ENCODE measurements at places on chromosomes 5 and 9.

GRCh38 chr5:72221541-72221940 is 98.5 kb downstream of the MRPS27 start:
- DNase-seq: no peak

GRCh38 chr5:51479840-51480239 is 96.6 kb downstream of the ISL1 start:
- no peak for DNase-seq

DNA sequence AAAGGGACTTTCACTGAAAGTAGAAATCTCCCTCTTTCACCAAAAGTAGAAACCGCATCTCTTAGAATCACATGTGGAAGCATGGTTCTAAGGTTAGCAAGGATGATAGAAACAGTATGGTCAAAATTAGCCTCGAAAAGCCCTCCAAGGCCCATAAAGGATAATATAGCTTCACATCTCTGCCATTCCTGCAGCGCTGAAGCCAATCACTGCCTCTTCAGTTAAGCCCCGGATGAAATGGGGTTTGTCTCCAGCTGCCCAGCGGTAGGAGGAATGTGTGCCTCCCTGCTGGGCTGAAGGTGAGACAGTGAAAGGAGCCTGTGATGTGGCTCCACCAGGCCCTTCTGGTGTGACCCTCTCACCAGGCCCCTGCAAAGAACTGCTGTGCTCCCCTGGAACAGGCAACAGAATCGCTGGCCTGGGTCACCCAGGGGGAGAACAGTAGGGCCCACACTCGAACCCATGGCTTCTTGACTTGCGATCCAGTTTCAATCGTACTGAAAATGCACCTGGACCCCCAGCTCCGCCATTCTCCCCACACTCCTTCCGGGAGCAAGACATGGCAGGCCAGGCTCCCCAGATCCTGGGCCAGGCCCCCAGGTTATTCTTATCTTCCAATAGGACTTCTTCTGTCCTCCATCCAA is 47.2 kb downstream of the CAMK2A start:
- no peak for DNase-seq

DNA sequence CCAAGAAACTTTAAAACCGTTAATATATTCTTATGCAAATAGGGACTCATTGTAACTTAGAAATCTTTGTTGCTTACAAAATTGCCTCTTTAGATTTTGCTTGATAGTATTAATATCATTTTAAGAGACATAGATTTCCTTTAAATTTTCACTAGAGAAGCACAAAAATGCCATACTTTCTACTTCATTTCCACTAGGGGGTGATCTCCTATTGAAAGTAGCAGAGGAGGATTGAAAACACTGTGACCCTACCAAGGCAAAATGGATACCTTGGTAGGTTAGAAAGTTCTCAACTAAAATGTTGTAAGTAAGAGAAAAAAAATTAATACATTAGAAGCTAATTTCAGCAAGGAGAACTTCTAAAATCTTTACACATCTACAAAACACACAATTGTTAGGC is 204.9 kb downstream of the CHSY3 start:
- DNase-seq: no peak

DNA sequence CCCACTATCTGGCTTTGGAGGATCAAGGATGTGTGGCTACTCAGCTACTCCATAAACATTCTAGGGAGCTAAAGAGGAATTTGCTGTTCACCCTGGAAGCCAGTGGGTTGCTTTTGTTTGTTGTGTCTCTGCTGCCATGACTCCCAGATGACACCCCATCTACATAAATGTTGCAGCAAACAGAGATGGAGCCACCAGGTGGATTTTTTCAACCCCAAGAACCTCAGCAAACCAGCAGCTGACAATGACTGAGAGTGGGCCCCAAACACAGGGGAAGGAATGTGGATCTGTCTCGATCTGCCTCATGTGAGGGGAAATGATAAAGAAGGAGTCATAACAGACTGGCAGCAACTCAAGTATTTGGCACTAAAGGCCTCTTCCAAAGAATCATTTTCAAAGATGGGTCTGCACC is 132.7 kb upstream of the TNC start:
- DNase-seq: no peak

- no peak for DNase-seq
Observed at GRCh38 chr9:135095470-135096407, 8.3 kb downstream of the OLFM1 start.

DNA sequence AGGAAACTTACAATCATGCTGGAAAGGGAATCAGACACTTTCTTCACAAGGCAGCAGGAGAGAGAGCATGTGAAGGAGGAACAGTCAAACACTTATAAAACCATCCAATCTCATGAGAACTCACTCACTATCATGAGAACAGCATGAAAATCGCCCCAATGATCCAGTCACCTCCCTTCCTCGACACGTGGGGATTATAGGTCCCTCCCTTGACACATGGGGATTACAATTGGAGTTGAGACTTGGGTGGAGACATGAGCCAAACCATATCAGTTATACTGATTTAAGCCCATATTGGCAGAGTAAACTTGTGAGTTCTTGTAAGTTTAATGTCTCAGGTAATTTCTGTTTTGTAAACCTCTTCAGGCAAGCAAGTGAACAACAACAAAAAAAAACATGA is 70.8 kb downstream of the ERAP1 start:
- no peak for DNase-seq

GRCh38 chr9:111068771-111069170 is 30.5 kb upstream of the LPAR1 start:
- no peak for DNase-seq

GRCh38 chr9:20212806-20213205 is 409.5 kb downstream of the MLLT3 start:
- DNase-seq: no peak

DNA sequence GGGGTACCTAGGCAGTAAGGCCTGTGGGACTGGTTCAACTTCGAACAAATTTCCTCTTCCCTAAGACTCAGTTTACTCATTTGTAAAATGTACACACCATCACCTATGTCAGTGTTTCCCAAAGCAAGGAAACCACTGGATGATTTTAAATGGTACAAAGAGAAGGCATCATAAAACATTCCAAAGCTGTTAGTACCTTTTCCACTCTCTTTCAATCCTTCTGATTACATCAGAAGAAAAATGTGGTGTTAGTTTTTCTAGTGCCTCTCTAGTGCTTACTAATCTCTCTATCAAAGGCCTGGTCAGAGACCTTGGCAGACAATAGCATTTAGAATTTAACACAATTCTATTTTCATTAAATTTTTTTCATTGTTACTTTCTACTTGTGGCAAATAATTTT is 18.1 kb downstream of the NR6A1 start:
- no peak for DNase-seq

DNA sequence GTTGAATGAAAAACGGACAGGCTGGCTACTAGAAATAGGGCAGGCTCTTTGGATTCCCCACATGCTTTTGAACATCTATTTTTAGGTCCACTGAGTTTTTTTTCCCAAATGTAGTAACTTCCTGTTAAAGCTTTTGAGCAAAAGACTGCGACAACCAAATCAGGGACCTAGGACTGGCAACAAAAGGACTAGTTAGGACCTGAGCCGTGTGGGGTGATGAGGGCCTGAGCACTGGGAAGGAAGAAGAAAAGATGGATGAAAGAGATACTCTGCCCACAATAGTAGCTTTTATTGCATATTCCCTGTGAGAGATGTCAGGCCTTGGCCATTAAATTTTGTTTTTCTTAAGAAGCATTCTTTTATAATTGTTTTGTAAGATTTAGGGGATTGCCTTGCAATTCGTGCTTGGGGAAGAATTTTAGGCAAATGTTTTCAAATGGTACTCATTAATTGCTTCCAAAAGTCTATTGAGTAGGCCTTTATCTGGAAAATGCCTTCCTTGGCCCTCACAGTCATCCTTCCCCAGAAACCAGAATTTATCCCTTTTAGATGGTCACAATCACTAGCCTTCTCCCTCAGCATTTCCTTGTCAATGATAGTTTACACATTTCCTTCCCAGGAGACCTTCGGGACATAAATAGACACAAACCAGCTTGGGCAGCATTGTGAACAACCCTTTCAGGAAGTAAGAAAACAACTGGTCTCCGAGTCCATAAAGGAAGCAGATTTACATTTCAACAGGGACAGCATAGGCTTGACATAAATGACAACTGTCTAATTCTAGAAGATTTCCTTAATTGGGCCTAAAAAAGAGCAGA is 166.5 kb downstream of the RMI1 start:
- no peak for DNase-seq

- DNase-seq: no peak
Observed at GRCh38 chr9:82598241-82599039, 464.5 kb downstream of the RASEF start.

DNA sequence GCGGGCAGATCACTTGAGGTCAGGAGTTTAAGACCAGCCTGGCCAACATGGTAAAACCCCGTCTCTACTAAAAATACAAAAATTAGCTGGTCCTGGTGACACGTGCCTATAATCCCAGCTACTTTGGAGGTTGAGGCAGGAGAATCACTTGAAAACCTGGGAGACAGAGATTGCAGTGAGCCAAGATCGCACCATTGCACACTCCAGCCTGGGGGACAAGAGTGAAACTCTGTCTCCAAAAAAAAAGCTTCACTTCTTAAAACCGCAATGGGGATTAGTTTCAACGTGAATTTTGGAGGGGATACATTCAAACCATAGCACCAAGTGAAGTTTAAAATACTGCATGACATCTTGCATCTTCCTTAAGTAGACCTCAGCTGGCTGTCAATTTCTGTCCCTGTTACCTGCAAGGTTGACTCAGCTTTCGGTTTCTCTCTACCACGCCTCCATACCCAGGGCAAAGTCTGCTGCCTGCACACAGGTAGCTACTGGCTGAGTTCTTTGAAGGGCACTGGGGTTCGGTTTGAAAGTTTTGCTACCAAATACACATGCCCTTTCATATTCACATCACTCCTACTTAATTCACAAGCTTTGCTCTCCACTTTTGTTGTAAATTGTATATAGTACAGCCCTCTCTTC is 69.3 kb downstream of the KIAA1958 start:
- DNase-seq: no peak

DNA sequence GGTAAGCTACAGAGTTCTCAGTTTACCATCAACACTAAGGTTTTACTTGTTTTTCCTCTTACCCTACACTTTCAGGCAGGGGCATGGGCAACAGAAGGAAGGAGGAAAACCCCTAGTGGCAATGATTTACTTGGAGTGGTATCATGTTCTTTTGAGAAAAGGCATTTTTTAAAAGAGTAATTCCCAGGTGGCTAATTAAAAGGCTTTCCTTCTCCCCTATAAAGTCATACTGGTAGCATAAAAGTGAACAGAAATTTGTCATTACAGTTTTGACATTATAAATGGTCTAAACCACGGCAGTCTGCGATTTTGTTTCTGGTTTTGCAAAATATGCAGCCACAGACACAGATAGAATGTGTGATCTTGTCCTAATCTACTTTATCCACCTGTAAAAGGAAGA is 30.9 kb upstream of the OR2K2 start:
- no peak for DNase-seq

- no peak for DNase-seq
Observed at GRCh38 chr5:74641735-74642542, 1.4 kb upstream of the ENC1 start.

DNA sequence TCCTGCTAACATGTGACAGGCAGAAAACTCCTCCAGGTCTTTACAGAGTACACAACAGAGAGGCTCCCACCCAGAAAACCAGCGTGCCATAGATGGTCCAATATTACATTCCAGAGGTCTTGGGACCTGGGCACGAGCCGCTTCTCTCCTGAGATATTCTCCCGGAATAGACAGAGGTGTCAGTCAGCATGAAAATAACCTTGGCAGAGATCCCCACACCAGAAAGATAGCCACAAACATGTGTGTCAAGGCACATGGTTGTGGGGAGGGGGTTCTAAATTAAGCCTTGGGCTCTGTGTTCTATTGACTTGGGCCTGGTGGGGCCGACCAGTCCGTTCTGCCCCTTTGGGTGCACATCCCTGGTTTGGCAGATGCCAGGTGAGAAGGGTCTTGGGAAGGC is 78.4 kb downstream of the BOD1 start:
- no peak for DNase-seq

DNA sequence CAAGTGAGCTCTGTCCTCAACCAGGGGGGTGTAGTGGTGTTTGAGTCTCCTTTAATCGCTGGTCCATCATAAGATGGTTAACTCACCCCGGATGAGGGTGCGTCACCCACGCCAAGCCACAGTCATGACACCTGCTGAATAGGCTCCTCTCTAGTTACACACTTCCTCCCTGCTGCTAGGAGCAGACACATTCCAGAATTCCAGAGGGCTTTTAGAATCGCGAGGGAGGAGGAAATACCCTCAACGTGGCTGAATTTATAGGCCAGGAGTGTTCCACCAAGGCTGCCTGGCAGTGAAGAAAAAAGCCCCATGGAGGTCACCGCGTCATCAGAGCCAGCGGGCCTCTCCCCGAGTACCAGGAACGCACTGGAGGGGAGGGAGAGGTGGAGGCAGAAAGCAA is 5.1 kb downstream of the GLRX start:
- DNase-seq: no peak

DNA sequence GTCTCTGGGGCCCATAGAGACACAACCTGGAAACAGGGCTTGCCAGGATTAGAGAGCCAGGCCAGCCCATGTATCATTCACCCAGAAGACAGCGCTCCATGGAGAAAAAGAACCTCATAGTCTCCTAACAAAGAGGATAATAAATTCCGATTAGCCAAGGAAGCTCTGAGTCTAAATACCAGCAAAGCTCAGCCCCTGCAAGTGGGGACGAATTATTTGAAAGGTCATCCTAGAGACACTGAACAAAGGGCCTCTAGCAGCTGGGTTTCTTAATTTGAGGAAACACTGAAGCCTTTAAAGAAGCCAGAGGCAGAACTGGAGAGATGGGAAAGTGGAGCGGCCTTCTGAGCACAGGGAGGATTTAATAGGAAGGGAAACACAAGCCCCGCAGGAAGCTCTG is 287.1 kb upstream of the ZNF462 start:
- no peak for DNase-seq

DNA sequence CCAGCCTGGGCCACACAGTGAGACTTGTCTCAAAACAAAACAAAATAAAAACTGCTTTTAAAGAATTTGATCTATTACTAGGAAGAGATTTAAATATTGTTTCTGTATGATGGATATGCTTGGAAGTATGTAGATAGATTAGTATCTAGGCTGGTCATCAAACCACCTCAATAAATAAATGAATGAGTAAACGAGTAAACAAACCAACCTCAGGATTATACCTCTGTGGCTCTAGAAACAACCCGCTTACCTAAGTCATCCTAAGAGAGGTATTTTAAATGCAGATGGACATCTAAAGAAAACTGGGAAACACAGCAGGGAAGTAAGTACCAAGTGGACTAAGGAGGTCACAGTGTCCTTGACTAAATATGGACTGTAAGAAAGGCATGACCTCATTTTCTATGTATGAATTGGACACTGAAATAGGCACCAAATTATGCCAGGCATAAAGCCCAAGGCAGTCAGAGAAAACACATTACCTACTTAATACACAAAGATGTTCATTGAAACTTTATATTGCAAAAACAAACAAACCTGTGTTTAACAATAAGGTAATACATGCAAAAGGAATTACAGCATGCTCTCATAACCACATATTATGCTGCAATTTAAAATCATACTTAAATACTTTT is 7.3 kb downstream of the ANKH start:
- no peak for DNase-seq

GRCh38 chr5:120443607-120444006 is 20.5 kb upstream of the PRR16 start:
- DNase-seq: no peak

GRCh38 chr9:100505564-100506159 is 32.7 kb downstream of the TMEFF1 start:
- DNase-seq: no peak

- DNase-seq: no peak
Observed at GRCh38 chr9:105047742-105048041, 119.7 kb upstream of the ABCA1 start.

- DNase-seq: no peak
Observed at GRCh38 chr9:129697656-129698253, 32.3 kb downstream of the PRRX2 start.

Data from esophagus muscularis mucosa (tissue), 4 donors.